ENCODE measurements at places on chromosomes 6 and 20. TPM values are rescaled to one million over a fixed set of nuclear protein-coding genes. Genes with fewer than 3 reads are reported as not detected.
A peak's percentile ranks its signal among the peaks of the same experiment; 100 is the strongest.

DNA sequence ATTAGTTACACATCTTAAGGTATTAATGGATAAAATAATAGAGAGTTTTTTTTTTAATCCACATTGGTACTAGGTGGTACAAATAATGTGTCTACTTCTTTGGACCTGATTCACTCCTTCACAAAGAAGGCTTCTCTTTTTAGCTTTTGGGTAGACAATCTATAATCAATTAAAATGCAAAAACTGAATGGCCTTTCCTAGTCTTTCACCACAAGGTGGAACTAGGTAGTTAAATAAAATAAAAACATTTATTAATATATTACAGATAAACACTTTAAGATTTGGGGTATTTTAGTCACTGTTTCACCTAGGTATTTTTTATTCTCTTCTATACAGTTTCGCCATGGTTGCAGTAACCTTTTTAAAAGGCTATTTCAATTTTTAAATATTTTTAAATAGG, 68.3 kb upstream of the DST start:
- no peak for DNase-seq
- no peak overlapping the region for H3K4me3 ChIP-seq
- H3K27ac ChIP-seq: no peak overlapping the region
- H3K4me1 ChIP-seq: peaks cover 47% of the 10 kb centered on the region

GRCh38 chr6:170111816-170112582, 178.9 kb downstream of the DLL1 start:
- H3K36me3 ChIP-seq: peaks cover 12% of the 10 kb centered on the region
- no peak overlapping the region for H3K27ac ChIP-seq
- peaks cover 3% of the 10 kb centered on the region for H3K4me1 ChIP-seq
- peaks cover 6% of the 10 kb centered on the region for H3K27me3 ChIP-seq

DNA sequence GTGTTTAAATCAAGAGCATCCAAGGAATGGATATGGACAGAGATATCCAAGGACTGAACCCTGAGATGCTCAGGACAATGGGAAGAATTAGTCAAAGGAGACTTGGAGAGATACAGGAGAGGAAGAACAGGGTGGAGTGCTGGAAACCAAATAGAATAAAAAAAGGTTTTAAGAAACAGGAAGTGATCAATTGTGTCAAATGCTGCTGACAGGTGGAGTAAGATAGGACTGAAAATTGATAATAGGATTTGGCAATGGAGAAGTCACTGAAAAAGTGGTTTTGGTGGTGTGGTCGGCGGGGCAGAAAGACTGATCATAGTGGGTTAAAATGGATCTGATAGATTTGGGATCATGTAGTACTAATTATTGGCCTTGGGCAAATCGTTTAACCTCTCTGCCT, 37.9 kb upstream of the PNRC1 start:
- H3K27me3 ChIP-seq: peaks cover 4% of the 10 kb centered on the region
- peaks cover 4% of the 10 kb centered on the region for H3K36me3 ChIP-seq
- H3K27ac ChIP-seq: no peak overlapping the region
- no peak overlapping the region for H3K4me3 ChIP-seq
- no peak for DNase-seq

Gene DTNBP1
- total RNA-seq: 13.2 TPM

- peak within 1 kb of the TSS; percentile 93 for H3K4me3 ChIP-seq
- no peaks in the 10 kb centered on the region for H3K36me3 ChIP-seq
- DNase-seq: peak; percentile 94
- peaks cover 17% of the 10 kb centered on the region for H3K4me1 ChIP-seq
- H3K27ac ChIP-seq: peak within 1 kb of the TSS; percentile 89
- peaks cover 2% of the 10 kb centered on the region for H3K27me3 ChIP-seq
Measured at GRCh38 chr6:130365166-130366106, at the start of gene TMEM200A. TSS of gene TMEM200A (plus strand) at chr6:130366017. CDS start at chr6:130440423, 74,406 bp downstream.

- no peaks in the 10 kb centered on the region for H3K4me1 ChIP-seq
- H3K27ac ChIP-seq: no peak overlapping the region
- DNase-seq: no peak
- H3K27me3 ChIP-seq: peaks cover 3% of the 10 kb centered on the region
- no peaks in the 10 kb centered on the region for H3K36me3 ChIP-seq
Measured at GRCh38 chr20:15031546-15032351, 694.3 kb upstream of the FLRT3 start.

GRCh38 chr6:55841341-55841740, 34.0 kb downstream of the BMP5 start:
- H3K27ac ChIP-seq: no peak overlapping the region
- H3K36me3 ChIP-seq: no peaks in the 10 kb centered on the region
- DNase-seq: no peak
- no peaks in the 10 kb centered on the region for H3K27me3 ChIP-seq
- H3K4me3 ChIP-seq: no peak overlapping the region

DNA sequence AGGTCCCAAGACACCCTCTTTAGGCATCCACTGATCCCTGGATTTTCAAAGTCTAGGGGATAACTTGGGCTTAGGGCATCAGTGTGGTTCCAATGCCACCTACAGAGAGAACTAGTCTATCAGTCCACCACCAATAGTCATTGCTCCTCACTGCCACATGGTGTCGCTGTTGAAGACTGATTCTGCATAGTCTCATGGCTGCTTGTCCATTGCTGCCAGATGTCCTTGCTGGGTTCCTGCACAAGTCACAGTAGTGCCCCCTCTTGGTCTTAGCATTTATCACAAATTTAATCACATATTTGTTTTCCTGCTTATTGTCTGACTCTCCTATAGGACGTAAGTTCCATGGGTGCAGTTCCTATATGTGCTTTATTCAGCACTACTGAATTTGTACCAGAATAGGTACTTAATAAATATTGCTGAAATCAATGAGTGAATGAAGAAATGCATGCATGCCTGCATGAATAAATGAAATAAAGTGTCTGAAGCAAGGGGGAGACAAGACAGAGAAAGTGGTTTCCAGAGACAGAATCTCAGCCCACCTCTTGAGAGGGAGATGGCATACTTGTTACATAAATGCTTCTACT, 45.9 kb upstream of the RALY start:
- peaks cover 3% of the 10 kb centered on the region for H3K4me1 ChIP-seq
- no peak overlapping the region for H3K4me3 ChIP-seq
- DNase-seq: peak; percentile 55
- no peak overlapping the region for H3K27ac ChIP-seq
- H3K27me3 ChIP-seq: peaks cover 5% of the 10 kb centered on the region
- H3K36me3 ChIP-seq: peaks cover 4% of the 10 kb centered on the region

- no peaks in the 10 kb centered on the region for H3K27me3 ChIP-seq
- DNase-seq: no peak
- no peak overlapping the region for H3K27ac ChIP-seq
- H3K36me3 ChIP-seq: no peaks in the 10 kb centered on the region
Measured at GRCh38 chr20:42027746-42028268, 409.6 kb upstream of the CHD6 start.

Gene SNAP25
- 61.0 TPM for total RNA-seq

Gene MEI4
- total RNA-seq: 0.86 TPM

DNA sequence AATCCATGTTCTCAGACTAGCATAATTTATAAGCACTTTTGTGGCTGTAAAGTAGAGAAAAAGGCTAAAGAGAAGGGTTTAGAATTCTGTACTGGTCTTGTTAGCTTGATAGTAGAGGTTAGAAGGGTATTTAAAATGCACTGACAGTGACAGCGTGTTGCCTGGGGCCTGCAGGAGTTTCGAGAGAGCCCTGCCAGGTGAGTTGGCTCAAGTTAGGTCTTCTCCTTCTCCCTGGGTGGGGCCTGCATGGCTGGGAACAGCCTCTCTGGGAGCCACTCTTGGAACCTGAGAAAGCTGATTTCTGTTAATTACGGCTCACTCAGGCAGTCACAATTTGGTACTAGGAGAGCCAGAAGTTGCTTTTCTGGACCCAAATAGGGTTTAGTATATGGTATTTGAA, 103.7 kb downstream of the ARID1B start:
- H3K4me1 ChIP-seq: peaks cover 56% of the 10 kb centered on the region
- H3K36me3 ChIP-seq: no peaks in the 10 kb centered on the region
- peaks cover 13% of the 10 kb centered on the region for H3K27me3 ChIP-seq
- H3K27ac ChIP-seq: peak overlapping the region; percentile 44
- no peak overlapping the region for H3K4me3 ChIP-seq

- DNase-seq: peak; percentile 87
- H3K36me3 ChIP-seq: peaks cover 4% of the 10 kb centered on the region
- H3K4me1 ChIP-seq: peaks cover 24% of the 10 kb centered on the region
- peak overlapping the region; percentile 22 for H3K4me3 ChIP-seq
- H3K27me3 ChIP-seq: peaks cover 8% of the 10 kb centered on the region
- H3K27ac ChIP-seq: no peak overlapping the region
Measured at GRCh38 chr20:32028647-32029372, 18.6 kb downstream of the CCM2L start.

Gene PRR18
- total RNA-seq: not detected

Gene SNAI1
- 3.9 TPM for total RNA-seq

- H3K4me3 ChIP-seq: peak overlapping the region; percentile 80
- H3K27ac ChIP-seq: no peak overlapping the region
- H3K36me3 ChIP-seq: no peaks in the 10 kb centered on the region
- peaks cover 3% of the 10 kb centered on the region for H3K4me1 ChIP-seq
- H3K27me3 ChIP-seq: no peaks in the 10 kb centered on the region
Measured at GRCh38 chr6:75349262-75349984, 64.8 kb upstream of the TMEM30A start.

- H3K27me3 ChIP-seq: no peaks in the 10 kb centered on the region
- peaks cover 15% of the 10 kb centered on the region for H3K36me3 ChIP-seq
- H3K27ac ChIP-seq: no peak overlapping the region
- H3K4me3 ChIP-seq: no peak overlapping the region
- no peak for DNase-seq
Measured at GRCh38 chr6:169575365-169575764, 126.5 kb downstream of the WDR27 start.

Gene NXT1
- total RNA-seq: 12.6 TPM

Gene NOTCH4
- total RNA-seq: 4.9 TPM

GRCh38 chr20:40572251-40572650, 116.8 kb downstream of the MAFB start:
- H3K4me1 ChIP-seq: no peaks in the 10 kb centered on the region
- H3K36me3 ChIP-seq: no peaks in the 10 kb centered on the region
- H3K27ac ChIP-seq: no peak overlapping the region
- no peaks in the 10 kb centered on the region for H3K27me3 ChIP-seq
- H3K4me3 ChIP-seq: no peak overlapping the region
- DNase-seq: no peak

Gene LAMA2
- 2.4 TPM for total RNA-seq

- H3K27me3 ChIP-seq: no peaks in the 10 kb centered on the region
- H3K4me1 ChIP-seq: peaks cover 45% of the 10 kb centered on the region
- DNase-seq: no peak
Measured at GRCh38 chr6:6663421-6664135, 75.1 kb downstream of the LY86 start.

- H3K36me3 ChIP-seq: peaks cover 4% of the 10 kb centered on the region
- no peak for DNase-seq
- no peak overlapping the region for H3K27ac ChIP-seq
- no peaks in the 10 kb centered on the region for H3K4me1 ChIP-seq
Measured at GRCh38 chr6:148054219-148054618, 288.4 kb upstream of the SASH1 start.

Gene SLA2
- total RNA-seq: not detected

Gene ADGB
- not detected for total RNA-seq

DNA sequence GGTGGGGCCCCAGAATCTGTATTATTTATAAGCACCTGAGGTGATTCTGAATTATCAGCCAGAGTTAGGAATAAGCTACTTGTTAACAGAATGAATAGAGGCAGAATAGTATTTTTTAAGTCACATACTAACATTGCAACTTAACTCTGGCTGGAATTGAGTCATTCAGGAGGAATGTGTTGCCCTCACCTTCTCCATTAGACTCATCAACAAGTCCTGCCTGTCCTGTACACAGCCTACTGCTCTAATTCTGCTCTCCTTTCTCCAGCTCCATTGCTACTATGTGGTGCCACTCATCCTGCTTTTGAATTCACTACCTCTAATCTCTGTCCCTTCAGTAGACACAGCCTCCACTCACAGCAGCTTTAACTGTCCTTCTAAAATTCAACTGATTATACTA, 669.4 kb downstream of the DHX35 start:
- no peaks in the 10 kb centered on the region for H3K4me1 ChIP-seq
- no peaks in the 10 kb centered on the region for H3K36me3 ChIP-seq
- no peak for DNase-seq
- no peak overlapping the region for H3K27ac ChIP-seq
- no peak overlapping the region for H3K4me3 ChIP-seq

DNA sequence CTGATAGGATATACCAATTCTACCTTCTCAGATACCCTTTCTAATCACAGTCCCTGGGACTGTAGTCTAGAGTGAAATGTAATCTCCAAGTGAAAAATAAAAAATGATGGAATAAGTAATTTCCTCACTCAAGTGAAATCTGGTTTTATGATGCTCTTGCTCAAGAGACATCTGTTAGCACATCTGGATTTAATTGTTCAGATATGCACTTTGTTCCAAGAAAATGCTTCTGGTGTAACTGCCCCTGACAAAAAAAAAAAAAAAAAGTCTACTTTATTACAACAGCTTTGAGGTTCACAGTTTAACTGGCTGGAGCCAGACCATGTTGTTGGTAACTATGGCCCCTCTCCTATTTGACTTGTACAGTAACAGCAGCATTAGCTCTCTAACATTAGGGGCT, 251.8 kb downstream of the BTBD9 start:
- H3K36me3 ChIP-seq: no peaks in the 10 kb centered on the region
- no peak for DNase-seq
- H3K4me1 ChIP-seq: peaks cover 16% of the 10 kb centered on the region
- H3K27me3 ChIP-seq: no peaks in the 10 kb centered on the region

Gene SKIC2
- total RNA-seq: 109 TPM

Gene ADGRG6
- not detected for total RNA-seq

GRCh38 chr20:40675599-40676221, 13.3 kb downstream of the MAFB start:
- peaks cover 13% of the 10 kb centered on the region for H3K27me3 ChIP-seq
- H3K27ac ChIP-seq: no peak overlapping the region
- no peak overlapping the region for H3K4me3 ChIP-seq

DNA sequence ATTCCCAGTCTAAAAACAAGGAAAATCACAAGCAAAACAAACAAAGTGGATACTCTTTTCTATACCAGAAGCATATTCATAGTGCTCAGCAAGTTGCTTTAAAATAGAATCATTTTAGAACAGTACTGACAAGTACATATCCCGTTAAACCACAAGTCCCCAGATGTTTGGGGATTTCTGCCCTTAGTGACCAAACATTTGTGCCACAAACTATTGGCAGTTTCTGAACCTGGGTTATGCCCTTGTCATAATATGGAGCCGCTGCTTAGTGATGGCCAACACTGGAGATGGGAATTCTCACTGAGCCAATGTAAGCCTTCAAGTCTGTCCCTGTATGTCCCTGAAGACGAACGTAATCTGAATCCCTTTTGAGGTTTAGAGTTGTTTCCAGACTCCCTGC, 436.7 kb upstream of the JAG1 start:
- no peaks in the 10 kb centered on the region for H3K36me3 ChIP-seq
- peaks cover 6% of the 10 kb centered on the region for H3K4me1 ChIP-seq
- DNase-seq: no peak
- no peak overlapping the region for H3K4me3 ChIP-seq

Data from glutamatergic neuron (in vitro differentiated cells).